ENCODE measurements at places on chromosomes 11 and 22. TPM values are rescaled to one million over a fixed set of nuclear protein-coding genes. Genes with fewer than 3 reads are reported as not detected.

PATE4 gene
- not detected for total RNA-seq

DBX1 gene
- total RNA-seq, result 0.17 TPM

RAG2 gene
- not detected for total RNA-seq

HPX gene
- total RNA-seq, result 0.52 TPM

DNA sequence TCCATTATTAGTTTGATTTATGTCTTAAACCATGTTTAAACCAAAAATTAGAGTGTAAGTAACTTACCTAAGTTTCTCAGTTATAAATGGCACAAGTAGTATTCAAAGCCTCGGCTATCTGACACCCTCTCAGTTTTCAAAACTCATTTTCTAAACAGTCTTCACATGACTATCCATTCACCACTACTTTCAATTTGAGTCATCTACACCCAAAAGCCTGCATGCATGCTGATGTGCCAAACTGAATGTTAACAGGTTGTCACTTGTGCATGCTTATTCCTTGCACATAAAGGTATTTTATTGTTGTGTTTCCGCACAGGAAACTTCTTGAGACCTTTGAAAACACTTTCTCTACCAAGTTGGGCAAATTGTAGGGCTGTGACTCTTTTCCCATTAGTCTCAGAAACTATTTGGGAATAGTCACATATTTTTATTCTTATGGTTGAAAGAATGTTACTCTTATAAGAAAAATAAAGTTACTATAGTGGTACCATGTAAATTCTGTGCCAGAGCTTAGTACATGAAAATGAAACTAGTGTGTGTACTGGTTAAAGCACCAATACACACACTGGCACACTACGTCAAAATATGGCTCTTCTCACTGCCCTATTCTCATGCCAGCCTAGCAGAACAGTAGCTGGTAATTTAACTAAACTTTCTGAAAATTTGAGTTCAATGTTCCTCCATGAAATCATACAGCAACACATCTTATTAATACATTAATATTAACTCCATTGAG, 2.2 kb upstream of the OR51E2 start:
- H3K36me3 ChIP-seq, result no peaks in the 10 kb centered on the region
- no peak for DNase-seq
- no peaks in the 10 kb centered on the region for H3K4me1 ChIP-seq
- no peaks in the 10 kb centered on the region for H3K27me3 ChIP-seq
- no peak overlapping the region for H3K27ac ChIP-seq

GRCh38 chr22:40196628-40197360, 19.1 kb downstream of the TNRC6B start:
- no peak overlapping the region for H3K27ac ChIP-seq
- no peaks in the 10 kb centered on the region for H3K27me3 ChIP-seq
- peaks cover 65% of the 10 kb centered on the region for H3K4me1 ChIP-seq
- peaks cover 17% of the 10 kb centered on the region for H3K36me3 ChIP-seq

GRCh38 chr11:65126624-65127274, 4.6 kb downstream of the MRPL49 start:
- H3K4me3 ChIP-seq, result no peak overlapping the region
- H3K27ac ChIP-seq, result no peak overlapping the region
- peaks cover 24% of the 10 kb centered on the region for H3K4me1 ChIP-seq
- no peaks in the 10 kb centered on the region for H3K27me3 ChIP-seq
- DNase-seq, result no peak
- H3K36me3 ChIP-seq, result peaks cover 78% of the 10 kb centered on the region

DNA sequence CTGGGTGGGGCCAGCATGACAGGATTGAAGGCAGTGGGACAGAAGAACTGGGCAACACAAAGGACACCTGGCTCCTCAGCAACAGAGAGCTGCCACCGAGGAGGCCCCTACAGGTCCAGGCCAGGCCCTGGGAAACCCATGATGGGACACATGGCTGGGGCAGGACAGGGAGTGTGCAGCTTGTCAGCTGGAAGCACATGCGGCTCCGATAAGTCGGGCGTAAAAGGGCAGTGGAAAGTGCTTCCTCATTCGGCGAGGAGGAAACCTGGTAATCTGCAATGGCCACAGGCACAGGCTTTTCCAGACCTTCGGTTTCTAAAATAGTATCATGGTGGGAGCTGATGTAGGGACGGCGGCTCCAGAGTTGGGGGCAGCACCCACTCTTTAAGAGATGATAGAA, 16.5 kb downstream of the GNAZ start:
- H3K27ac ChIP-seq, result no peak overlapping the region
- no peak for DNase-seq
- H3K36me3 ChIP-seq, result no peaks in the 10 kb centered on the region
- H3K4me3 ChIP-seq, result no peak overlapping the region
- H3K4me1 ChIP-seq, result peaks cover 6% of the 10 kb centered on the region

GRCh38 chr11:58003036-58003435, 20.6 kb upstream of the OR9Q1 start:
- H3K4me3 ChIP-seq, result no peak overlapping the region
- no peak overlapping the region for H3K27ac ChIP-seq

- no peaks in the 10 kb centered on the region for H3K27me3 ChIP-seq
- no peak overlapping the region for H3K4me3 ChIP-seq
- no peaks in the 10 kb centered on the region for H3K36me3 ChIP-seq
- no peak overlapping the region for H3K27ac ChIP-seq
- no peaks in the 10 kb centered on the region for H3K4me1 ChIP-seq
- no peak for DNase-seq
These were observed 45.5 kb downstream of the GAS2 start for GRCh38 chr11:22711880-22712279.
